ENCODE measurements at places on chromosomes 7 and 10. TPM values are rescaled to one million over a fixed set of nuclear protein-coding genes. Genes with fewer than 3 reads are reported as not detected.

The TRIM56 gene
- polyA plus RNA-seq = 18.5 TPM

The MUC3A gene
- not detected for polyA plus RNA-seq

The TFEC gene
- not detected for polyA plus RNA-seq

The FEZF1 gene
- not detected for polyA plus RNA-seq

The LGI1 gene
- not detected for polyA plus RNA-seq

The MEST gene
- 98.3 TPM for polyA plus RNA-seq

The CRTAC1 gene
- polyA plus RNA-seq = 0.96 TPM

The SGCE gene
- 65.0 TPM for polyA plus RNA-seq

The ATP6V0A4 gene
- polyA plus RNA-seq = 0.39 TPM

The ARPC1A gene
- polyA plus RNA-seq = 331 TPM

The OR2A1 gene
- polyA plus RNA-seq = not detected

The RBP3 gene
- not detected for polyA plus RNA-seq

The CYP3A7 gene
- 0.14 TPM for polyA plus RNA-seq

- H3K27ac ChIP-seq = no peak overlapping the region
- peaks cover 13% of the 10 kb centered on the region for H3K4me1 ChIP-seq
- no peaks in the 10 kb centered on the region for H3K27me3 ChIP-seq
- H3K4me3 ChIP-seq = no peak overlapping the region
- no peaks in the 10 kb centered on the region for H3K36me3 ChIP-seq
Observed at GRCh38 chr10:118115701-118116100, 69.0 kb upstream of the RAB11FIP2 start.

GRCh38 chr7:49150486-49150885 lies 226.1 kb downstream of the CDC14C start:
- no peak for DNase-seq
- no peaks in the 10 kb centered on the region for H3K4me1 ChIP-seq
- no peak overlapping the region for H3K27ac ChIP-seq
- no peaks in the 10 kb centered on the region for H3K36me3 ChIP-seq
- H3K4me3 ChIP-seq = no peak overlapping the region
- H3K27me3 ChIP-seq = no peaks in the 10 kb centered on the region

DNA sequence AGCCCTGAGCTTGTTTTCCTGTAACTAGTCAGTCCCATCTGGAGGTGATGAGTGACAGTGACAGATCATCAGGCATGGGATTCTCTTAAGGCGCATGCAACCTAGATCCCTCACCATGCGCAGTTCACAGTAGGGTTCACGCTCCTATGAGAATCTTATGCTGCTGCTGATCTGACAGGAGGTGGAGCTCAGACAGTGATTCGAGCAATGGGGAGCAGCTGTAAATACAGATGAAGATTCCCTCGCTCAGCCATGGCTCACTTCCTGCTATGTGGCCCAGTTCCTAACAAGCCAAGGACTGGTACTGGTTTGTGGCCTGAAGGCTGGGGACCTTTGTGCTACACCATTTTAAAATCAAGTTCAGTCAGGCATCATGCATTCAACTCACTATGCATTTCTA lies 221.7 kb downstream of the KIAA1217 start:
- no peaks in the 10 kb centered on the region for H3K4me1 ChIP-seq
- H3K4me3 ChIP-seq = no peak overlapping the region
- H3K27ac ChIP-seq = no peak overlapping the region
- DNase-seq = no peak

GRCh38 chr10:79082631-79083596 lies 14.1 kb downstream of the ZMIZ1 start:
- no peaks in the 10 kb centered on the region for H3K27me3 ChIP-seq
- no peaks in the 10 kb centered on the region for H3K36me3 ChIP-seq
- DNase-seq = no peak
- H3K4me3 ChIP-seq = no peak overlapping the region
- H3K4me1 ChIP-seq = peaks cover 60% of the 10 kb centered on the region

DNA sequence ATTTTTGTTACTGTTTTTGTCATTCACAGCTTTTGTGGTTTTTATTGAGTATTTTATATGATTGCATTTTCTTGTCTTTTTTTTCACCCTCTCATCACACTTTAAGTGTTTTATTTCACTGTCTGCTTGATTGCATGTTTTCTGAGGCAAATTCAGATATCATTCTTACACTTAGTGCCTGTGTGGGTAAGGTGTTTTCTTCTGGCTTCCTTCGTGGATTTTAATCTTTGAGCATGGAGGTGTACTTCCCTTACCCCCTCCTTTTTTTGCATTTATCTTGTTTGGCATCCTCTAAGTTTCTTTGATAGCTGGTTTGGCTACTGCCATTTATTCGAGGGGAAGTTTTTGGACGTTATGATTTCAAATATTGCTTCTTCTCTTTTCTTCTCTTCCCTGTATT lies 127.9 kb downstream of the MLLT10 start:
- H3K27ac ChIP-seq = peak overlapping the region; percentile 92
- DNase-seq = no peak
- no peaks in the 10 kb centered on the region for H3K36me3 ChIP-seq
- H3K4me3 ChIP-seq = no peak overlapping the region
- H3K27me3 ChIP-seq = no peaks in the 10 kb centered on the region

DNA sequence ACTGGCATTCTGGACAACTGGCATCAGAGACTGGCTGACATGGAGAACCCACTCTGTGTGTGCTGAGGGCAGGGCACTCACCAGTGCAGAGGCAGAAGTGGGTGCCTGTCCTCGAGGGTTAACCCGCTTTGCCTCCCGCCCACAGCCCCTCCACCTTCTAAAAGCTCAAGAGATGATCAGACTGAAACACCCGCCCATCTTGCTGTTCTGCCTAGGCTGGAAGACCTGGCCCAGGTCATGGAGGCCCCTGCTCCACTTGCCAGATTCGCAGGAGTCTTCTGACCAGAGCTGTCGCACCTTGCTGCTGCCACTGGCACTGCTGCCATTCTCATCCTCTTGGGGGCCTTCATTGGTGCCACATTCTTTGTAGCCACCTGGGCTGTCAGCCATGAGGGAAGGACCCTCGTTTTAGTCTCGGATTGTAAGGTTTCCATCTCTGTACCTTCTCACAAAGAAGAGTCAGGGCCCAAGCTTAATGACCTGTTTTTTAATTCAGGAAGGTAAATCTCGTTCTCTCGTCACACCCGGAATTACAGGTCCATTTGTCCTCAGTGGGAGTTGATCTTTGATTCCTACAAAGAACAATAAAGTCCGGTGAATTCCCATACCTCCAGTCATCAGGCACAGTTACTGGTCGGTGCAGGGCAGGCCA lies 1.9 kb downstream of the CYREN start:
- DNase-seq = no peak
- H3K4me3 ChIP-seq = no peak overlapping the region
- peaks cover 9% of the 10 kb centered on the region for H3K4me1 ChIP-seq
- no peaks in the 10 kb centered on the region for H3K27me3 ChIP-seq

GRCh38 chr10:99785646-99786045 lies 3.2 kb downstream of the ABCC2 start:
- no peaks in the 10 kb centered on the region for H3K27me3 ChIP-seq
- DNase-seq = no peak
- H3K36me3 ChIP-seq = no peaks in the 10 kb centered on the region
- H3K27ac ChIP-seq = no peak overlapping the region
- H3K4me1 ChIP-seq = no peaks in the 10 kb centered on the region
- H3K4me3 ChIP-seq = no peak overlapping the region

- H3K27ac ChIP-seq = no peak overlapping the region
- H3K36me3 ChIP-seq = no peaks in the 10 kb centered on the region
- H3K4me1 ChIP-seq = peaks cover 13% of the 10 kb centered on the region
- no peaks in the 10 kb centered on the region for H3K27me3 ChIP-seq
Observed at GRCh38 chr10:96255549-96256333, 15.6 kb downstream of the BLNK start.

GRCh38 chr7:131494182-131494581 lies 62.2 kb downstream of the PODXL start:
- H3K4me3 ChIP-seq = no peak overlapping the region
- H3K27ac ChIP-seq = no peak overlapping the region
- no peak for DNase-seq
- H3K27me3 ChIP-seq = no peaks in the 10 kb centered on the region
- H3K36me3 ChIP-seq = no peaks in the 10 kb centered on the region

GRCh38 chr7:131111081-131111576 lies 216.5 kb upstream of the MKLN1 start:
- no peaks in the 10 kb centered on the region for H3K4me1 ChIP-seq
- DNase-seq = peak; percentile 91
- no peak overlapping the region for H3K27ac ChIP-seq
- H3K4me3 ChIP-seq = no peak overlapping the region
- no peaks in the 10 kb centered on the region for H3K36me3 ChIP-seq
- H3K27me3 ChIP-seq = peaks cover 61% of the 10 kb centered on the region

DNA sequence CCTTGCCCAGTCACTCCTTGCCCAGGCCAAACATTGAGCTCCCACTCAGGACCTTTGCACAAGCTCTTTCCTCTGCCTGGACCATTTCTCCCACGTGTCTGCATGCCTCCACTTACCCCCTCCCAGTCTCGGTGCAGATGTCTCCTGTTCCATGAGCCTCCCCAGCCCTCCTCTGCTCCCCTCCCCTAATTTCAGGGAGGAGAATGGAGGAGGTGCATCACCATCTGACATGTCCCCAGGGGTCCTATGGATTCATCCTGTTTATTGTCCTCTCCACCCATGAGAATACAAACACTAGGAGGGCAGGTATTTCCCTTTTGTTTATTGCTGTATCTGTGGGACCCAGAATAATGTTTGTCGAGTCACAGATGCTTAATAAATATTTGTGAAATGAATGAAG lies 8.6 kb upstream of the GRID2IP start:
- no peak overlapping the region for H3K4me3 ChIP-seq
- no peak overlapping the region for H3K27ac ChIP-seq
- H3K36me3 ChIP-seq = no peaks in the 10 kb centered on the region
- no peaks in the 10 kb centered on the region for H3K4me1 ChIP-seq
- H3K27me3 ChIP-seq = no peaks in the 10 kb centered on the region

DNA sequence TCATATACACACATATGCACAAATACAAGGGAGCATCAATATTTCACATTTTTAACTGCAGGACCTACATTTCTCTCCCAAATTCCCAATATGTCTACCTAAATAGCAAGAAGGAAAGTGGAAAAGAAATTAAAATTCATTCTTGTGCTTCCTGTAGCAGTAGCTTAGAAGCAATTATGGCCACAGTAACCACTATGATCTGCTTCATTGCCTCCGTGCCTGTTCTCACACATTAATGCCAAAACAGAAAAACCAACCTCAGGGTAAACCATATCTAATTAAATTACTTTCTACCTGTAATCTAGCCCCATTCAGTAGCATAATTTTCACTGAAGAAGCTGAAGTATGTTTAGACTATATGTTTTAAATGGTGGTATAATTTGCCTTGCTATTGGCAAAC lies 55.2 kb downstream of the HYCC1 start:
- H3K4me1 ChIP-seq = no peaks in the 10 kb centered on the region
- H3K27ac ChIP-seq = no peak overlapping the region
- H3K36me3 ChIP-seq = peaks cover 26% of the 10 kb centered on the region
- H3K4me3 ChIP-seq = no peak overlapping the region
- DNase-seq = no peak

- no peak overlapping the region for H3K27ac ChIP-seq
- H3K4me1 ChIP-seq = no peaks in the 10 kb centered on the region
- no peak for DNase-seq
- no peaks in the 10 kb centered on the region for H3K36me3 ChIP-seq
Observed at GRCh38 chr10:49104323-49104722, 11.0 kb downstream of the VSTM4 start.

- no peak overlapping the region for H3K27ac ChIP-seq
- H3K4me3 ChIP-seq = no peak overlapping the region
- H3K4me1 ChIP-seq = peaks cover 18% of the 10 kb centered on the region
- no peaks in the 10 kb centered on the region for H3K36me3 ChIP-seq
Observed at GRCh38 chr7:127909424-127910152, 121.6 kb downstream of the LRRC4 start.

DNA sequence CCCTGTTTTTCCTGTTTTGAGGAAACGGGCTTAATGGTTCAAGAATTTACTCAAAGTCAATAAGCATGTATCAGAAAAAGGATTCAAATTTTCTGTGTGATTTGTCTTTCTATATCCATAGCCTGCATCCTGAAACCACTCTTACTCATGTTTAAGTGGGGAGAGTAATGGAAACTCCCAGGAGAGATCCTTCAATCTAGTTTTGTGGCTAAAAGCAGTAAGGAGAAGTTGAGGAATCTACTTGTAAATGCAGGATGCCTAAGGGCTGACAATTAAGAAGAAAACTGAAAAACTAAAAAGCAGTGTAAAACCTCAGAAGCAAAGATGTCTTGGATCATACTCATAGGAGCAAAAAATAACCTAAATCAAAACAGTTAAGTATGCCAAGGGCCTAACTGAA lies 68.1 kb upstream of the GRID1 start:
- H3K4me3 ChIP-seq = no peak overlapping the region
- peaks cover 26% of the 10 kb centered on the region for H3K36me3 ChIP-seq
- no peak overlapping the region for H3K27ac ChIP-seq
- no peaks in the 10 kb centered on the region for H3K4me1 ChIP-seq
- no peak for DNase-seq
- no peaks in the 10 kb centered on the region for H3K27me3 ChIP-seq

DNA sequence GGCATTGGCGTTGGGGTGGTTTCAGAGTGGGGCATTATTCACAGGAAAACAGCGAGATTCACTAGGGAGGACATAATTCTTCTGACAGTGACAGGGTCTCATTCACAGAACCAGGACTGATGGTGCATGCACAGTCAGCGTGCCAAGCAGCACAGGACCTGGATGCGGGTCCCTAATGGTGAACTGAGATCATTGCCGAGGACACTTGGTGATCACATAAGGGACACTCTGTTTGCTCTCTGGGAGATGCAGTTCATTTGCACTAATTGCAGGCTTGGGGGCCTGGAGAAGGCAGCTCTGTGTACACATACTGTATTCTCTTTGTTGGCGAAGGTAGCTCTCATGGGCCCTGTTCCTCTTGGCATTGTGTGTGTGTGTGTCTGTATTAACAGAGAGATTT lies 716.1 kb downstream of the PHTF2 start:
- no peak overlapping the region for H3K4me3 ChIP-seq
- no peak overlapping the region for H3K27ac ChIP-seq

DNA sequence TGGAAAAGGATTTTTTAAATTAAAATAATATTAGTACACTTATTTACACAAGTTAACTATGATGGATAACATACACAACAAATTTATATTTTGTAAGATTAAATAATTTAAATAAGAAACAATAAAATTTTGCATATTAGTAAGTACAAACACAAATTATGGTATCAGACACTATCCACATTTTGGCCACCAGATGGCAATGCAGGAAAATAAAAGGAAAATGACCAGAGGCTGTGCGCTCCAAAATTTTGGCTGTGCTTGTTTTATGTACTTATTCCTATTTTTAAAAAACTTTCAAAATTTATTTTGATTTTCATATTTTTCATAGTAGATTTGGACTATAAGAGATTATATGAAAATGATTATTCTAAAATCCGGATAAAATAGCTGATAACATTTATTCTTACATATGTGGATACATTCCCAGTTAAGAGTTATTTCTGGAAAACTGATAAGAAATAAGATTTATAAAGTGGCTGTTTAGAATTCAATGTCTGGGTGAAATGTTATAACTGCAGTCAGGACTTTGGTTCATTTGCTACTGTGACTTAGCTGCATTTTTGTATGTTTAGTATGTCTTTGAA lies 274.7 kb upstream of the HGF start:
- DNase-seq = peak; percentile 77
- no peaks in the 10 kb centered on the region for H3K36me3 ChIP-seq
- H3K27me3 ChIP-seq = no peaks in the 10 kb centered on the region
- H3K4me3 ChIP-seq = no peak overlapping the region
- H3K27ac ChIP-seq = no peak overlapping the region
